ENCODE measurements at places on chromosomes 5 and 9.

DNA sequence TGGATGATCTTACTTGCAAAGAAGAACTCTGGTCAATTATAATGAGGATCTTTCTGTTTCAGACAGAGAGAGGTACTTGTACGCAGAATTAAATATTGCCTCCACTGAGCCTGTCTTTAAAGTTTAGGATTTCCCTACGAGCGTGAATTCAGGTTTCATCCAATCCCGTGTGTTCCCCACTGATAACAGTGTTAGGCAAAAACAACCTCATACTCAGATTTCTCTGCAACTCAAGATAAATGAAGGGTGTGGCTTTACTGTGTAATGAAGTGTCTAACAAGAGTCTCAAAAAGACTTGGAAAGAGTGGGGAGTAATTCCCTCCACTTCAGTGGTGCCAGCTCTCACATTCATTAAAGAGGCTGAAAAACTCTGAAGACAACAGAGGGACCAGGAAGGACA lies 53.2 kb upstream of the ACO1 start:
- DNase-seq: no peak

- DNase-seq: no peak
Measured at GRCh38 chr5:154384480-154385235, 61.1 kb upstream of the SAP30L start.

DNA sequence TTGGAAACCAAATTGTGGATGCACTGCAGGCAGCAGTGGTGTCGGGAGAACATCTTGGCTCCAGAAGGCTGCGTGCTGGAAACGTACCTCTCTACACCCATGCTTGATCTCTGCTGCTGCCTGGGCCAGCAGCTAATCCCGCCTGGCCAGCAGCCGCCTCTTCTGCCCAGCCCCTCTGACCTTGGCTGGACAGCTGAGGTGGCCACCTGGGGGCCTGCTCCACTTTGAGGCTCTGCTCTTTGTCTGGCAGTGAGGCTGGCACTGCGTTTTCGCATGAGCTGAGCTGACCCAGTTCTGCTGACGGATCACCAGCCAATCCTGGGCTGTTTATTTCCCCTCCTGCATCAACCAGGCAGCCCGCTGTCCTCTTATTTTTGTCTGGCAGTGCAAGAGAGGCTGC lies 154.9 kb downstream of the TENT4A start:
- no peak for DNase-seq

- no peak for DNase-seq
Measured at GRCh38 chr9:121313458-121314152, 45.6 kb downstream of the GSN start.

- no peak for DNase-seq
Measured at GRCh38 chr5:132525299-132525724, 18.0 kb downstream of the IL5 start.

DNA sequence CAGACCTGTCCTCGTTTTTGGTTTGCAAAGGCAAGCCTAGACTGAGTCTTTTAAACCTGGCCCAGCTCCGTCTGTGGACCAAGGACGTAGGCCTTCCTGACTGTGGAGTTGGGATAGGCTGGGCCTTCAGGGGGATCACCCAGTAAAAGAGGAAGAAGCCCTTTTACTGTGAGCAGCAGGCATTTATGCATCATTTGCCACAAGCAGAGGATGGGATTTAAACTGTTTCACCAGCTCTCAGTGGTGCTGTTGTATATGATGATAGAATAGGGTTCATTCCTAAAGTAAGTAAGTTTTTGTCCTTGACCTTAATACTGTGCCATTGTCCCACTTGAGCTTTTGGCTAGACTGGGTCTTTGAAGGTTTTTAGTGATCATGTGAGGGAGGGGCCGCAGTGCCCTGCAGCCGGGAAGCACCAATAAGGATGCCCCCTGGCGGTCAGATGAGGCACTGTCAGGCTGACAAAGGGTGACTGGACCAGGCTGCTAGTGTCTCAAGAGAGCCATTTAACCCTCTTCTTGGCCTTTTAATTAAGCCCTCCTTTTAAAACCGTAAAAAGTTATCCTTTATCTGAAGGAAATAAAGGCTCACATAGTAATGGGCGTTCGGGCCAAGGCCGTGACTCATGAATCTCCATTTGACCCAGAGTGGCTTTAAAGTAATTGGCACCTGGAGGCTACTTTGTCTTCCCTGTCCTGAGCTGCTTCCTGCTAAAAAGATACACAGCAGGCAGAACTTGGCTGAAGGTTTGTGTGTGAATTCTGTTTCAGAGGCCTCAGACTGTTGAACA lies 74.0 kb downstream of the UBAP1 start:
- peak; percentile 13 for DNase-seq

DNA sequence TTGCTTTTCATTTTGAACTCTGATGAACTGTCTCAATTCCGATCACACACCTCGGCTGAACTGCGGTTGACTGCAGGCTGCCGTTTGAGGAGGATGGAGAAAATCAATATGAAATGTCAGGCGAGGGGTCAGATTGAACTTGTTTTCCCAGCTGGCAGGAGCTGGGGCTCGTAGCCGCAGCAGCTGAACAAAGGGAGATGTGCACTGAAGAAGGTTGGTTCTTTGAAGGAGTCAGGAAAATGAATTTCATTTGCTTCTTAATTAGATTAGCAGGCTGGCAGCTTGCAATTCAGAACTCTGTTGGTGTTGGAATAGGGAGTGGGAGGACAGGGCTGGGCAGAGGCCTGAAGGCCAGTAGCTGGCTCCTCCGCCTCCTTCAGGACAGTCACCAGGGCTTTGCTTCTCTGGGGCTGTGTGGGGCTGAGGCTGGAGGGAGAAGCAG lies 117.4 kb upstream of the GPR151 start:
- peak; percentile 18 for DNase-seq

DNA sequence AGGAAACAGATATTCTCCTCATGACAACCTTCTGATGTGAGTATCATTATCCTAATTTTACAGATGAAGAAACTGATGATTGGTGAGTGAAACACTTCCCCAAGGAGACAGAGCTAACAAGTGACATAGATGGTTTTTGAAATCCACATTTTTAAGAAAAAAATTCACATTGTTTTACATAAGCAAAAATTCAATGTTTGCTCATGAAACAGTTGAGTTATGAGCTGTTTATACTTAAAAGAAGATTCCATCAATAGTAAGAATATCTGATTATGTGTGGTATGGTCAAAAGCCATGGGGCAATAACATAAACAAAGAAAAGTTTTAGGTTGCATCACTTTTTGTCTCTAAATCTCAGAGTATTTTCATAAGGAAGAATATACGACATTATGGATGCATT lies 167.9 kb upstream of the PAPPA start:
- DNase-seq: no peak

GRCh38 chr5:181221792-181222629 lies 1.1 kb upstream of the TRIM41 start:
- DNase-seq: no peak

Measured in NCI-H774 (cell line).